Stimulated activated CD8-positive, alpha-beta memory T cell treated with anti-CD3 and anti-CD28 coated beads, Interleukin-2, amount 100 ng/mL, for 1 hour (primary cell): ENCODE measurements at places on chromosomes 1 and 21.

DNA sequence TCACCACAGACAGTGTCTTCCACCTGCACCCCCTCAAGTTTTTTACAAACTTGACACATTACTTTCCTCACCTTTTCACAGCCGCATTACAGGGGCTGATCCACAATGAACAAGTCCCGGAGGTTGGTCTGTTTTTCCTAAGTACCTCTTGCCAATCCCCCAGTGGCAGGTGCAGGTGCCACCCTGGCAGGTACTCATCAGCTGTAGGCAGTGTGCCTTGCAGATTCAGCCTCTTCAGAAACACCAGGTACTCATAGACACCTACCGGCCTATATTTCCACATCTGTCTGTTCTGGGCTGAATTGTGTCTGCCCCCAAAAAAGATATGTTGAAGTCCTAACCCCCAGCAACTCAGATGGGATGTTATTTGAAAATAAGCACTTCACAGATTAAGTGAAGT, 81.4 kb upstream of the CNIH3 start:
- no peak for DNase-seq

GRCh38 chr1:232974971-232975370, 24.6 kb downstream of the NTPCR start:
- DNase-seq, result no peak

GRCh38 chr1:66787641-66788040, 13.4 kb downstream of the INSL5 start:
- DNase-seq, result no peak

DNA sequence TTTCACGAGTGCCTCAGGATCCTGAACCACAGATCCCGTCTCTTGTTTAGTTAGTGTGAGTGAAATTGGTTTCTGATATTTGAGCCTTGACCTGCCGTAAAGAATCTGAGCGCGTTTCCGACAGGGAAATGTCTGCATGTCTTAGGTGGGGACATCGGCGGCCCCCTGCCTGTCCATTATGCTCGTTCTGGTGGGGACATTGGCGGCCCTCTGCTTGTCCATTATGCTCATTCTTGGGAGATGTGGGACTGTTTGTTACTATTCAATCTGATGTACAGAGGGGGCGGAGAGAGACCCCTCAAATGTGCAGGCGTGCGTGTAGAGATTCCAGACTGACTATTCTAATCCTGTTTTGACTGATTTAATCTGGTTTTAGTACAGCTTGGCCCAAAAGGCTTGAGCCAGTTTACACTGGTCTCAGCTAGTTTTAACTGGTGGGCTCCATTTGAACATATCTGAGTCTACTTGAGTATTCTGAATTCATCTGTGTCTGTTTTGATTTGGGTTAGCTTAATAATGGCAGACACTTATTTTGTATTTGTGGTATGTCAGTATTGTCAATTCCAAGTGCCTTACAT, 6.6 kb upstream of the TINAGL1 start:
- DNase-seq, result no peak

DNA sequence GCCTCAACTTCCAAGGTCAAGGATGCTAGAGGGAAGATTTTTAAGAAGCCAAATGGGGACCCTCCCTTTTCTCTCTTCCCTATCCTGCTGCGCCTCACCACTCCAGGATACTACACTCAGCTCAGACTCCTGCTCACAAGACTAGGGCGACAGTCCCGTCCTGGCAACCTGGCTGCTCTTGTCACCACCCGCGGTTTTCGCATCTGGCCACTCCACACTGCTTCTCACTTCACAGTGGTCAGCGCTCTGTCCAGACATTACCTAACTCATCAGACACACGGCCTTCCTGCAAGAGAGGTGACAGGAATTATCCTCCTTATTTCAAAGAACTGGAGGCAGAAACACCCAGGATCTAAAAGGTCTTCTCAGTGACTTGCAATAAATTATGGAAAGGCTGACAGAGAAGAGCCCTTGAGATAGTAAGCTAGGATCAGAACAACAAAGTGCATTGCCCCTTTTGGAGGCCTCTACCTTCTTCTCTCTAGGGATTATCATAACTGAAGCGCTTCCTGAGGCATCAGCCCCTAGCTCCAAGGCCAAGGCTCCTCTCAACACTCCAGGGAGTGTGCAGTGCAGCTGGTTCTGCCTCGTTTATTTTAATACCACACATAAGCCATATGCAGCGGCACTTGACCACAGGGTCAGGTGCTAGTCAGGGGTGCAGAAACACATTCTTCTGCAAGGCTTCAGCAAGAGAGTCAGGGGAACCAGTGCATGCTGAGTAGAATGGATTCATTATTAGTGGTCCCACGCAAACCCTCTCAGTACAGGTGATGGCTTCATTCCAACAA, 41.9 kb downstream of the ASTN1 start:
- DNase-seq, result no peak
